ENCODE measurements at places on chromosomes 7 and 10.

- no peak for DNase-seq
Measured at GRCh38 chr7:36673703-36674102, 50.6 kb downstream of the AOAH start.

DNA sequence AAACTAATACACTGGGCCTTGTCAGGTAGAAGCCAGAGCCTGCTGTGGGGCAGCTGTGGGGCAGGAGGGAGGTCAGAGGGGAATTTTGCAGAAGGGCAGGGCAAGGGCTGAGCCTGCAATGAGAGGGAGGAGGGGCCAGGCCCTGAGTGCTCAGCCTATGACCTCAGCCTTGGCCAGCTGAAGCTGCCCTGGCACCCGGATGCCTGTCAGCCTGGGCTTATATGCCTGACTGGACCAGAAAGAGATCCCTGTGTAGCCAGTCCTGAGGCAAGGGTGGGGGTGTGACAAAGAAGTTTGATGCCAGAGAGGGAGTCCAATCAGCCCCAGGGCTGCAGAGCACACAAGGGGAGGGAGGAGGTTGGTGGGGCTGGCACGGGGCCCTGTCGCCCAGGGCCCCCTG, 22.3 kb upstream of the PRRT4 start:
- DNase-seq, result no peak

DNA sequence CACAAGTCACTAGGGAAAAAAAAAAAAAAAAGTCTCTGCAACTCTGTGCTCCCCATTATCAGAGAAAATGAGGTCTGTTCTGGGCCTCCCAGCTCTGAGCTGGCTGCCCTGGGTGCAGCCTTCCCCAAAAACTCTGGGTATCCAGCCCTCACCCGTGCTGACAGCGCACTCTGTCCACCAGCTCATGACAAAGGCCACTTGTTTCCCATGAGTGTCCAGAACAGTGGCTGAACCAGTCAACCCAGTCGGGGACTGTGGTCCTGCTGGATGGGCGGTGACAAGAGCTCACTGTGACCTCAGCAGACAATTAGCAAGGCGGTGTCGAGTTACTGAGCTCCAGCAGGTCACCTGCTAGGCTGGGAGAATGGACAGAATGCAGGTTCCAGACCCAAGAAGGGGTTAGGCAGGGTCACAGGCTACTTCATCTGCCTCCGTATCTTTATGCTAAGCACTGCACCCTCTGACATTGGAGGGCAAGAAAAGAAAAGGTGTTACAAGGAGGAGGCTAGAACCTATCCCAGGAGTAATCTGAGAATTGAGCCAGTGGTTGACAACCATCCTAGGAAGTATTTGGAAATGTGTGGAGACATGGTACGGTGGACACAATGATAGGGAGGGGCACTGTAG, 37.2 kb downstream of the DLG5 start:
- no peak for DNase-seq

GRCh38 chr7:65233409-65234034, 140.1 kb upstream of the ZNF92 start:
- DNase-seq, result peak; percentile 71

DNA sequence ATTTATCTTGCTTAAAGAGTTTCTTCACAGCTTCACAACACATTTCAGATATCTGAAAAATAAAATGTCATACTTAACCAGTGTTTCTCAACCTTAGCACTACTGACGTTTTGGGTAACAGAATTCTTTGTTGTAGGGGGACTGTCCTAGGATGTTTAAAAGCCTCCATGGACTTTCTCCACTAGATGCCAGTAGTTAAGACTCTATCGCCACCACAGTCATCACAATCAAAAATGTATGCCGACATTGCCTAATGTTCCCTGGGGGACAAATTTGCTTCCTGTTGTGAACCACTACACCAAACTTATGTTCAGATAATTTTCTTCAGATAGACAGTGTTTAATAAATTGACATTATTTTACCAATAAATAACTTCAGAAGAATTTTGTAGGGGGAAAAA, 13.4 kb downstream of the NOC3L start:
- DNase-seq, result no peak

- DNase-seq, result peak; percentile 84
Measured at GRCh38 chr10:5629303-5630111, 36.9 kb downstream of the ASB13 start.

DNA sequence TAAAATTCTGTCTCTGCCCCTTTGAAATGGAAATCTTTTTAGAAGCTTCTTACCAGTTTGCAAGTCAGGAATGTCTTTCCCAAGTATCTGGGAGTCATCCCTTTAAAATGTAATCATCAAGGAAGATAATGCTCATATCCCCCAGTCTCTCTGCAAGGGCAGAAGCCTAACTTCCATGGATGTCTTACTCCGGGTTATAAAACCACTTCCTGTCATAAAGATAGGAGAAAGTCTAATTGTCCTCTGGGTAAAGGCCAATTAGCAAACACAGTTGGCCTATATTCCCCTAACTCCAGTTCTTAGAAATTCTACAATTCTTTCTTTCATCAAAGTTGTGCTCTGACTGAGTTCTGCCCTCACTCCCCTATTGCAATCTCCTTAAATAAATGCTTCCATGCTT, 1631.5 kb upstream of the LRRTM3 start:
- DNase-seq, result no peak

GRCh38 chr10:52383088-52383487, 69.0 kb downstream of the DKK1 start:
- no peak for DNase-seq

DNA sequence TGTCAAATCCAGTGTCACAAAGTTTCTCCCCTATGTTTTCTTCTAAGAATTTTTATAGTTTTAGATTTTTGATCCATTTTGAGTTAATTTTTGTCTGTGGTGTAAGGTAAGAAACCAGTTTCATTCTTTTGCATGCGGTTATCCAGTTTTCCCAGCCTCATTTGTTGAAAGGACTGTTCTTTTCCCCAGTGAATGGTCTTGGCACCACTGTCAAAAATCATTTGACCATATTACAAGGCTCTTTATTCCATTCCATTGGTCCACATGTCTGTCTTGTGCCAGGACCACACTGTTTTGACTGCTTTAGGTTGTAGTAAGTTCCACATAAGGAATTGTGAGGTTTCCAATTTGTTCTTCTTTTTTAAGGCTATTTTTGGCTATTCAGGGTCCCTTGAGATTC, 64.0 kb downstream of the INPP5A start:
- DNase-seq, result no peak

GRCh38 chr10:62812672-62813439, 3.3 kb downstream of the EGR2 start:
- DNase-seq, result no peak

DNA sequence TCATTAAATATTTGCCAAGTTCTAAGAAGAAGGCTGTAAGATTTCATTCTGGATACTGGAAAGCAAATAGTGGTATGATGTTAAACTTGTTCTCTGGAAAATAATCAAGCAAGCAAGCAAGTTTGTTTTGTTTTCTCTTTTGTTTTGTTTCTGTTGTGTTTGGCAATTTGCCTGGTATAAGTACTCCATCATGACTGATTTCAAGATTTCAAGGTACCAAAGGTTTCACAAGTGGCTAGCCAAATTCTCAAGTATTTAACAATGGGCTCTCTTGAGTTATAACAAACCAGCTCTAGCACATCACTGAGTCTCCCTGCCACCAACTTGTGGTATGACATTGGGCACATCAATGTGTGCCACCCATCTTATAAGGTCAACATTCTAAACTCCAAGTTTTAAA, 151.7 kb upstream of the IGFBP3 start:
- DNase-seq, result no peak

GRCh38 chr7:3461923-3462322, 160.9 kb downstream of the SDK1 start:
- DNase-seq, result peak; percentile 93

GRCh38 chr10:61000769-61001730, 57.1 kb upstream of the RHOBTB1 start:
- DNase-seq, result no peak

GRCh38 chr10:116748471-116748870, 6.1 kb upstream of the HSPA12A start:
- DNase-seq, result no peak

DNA sequence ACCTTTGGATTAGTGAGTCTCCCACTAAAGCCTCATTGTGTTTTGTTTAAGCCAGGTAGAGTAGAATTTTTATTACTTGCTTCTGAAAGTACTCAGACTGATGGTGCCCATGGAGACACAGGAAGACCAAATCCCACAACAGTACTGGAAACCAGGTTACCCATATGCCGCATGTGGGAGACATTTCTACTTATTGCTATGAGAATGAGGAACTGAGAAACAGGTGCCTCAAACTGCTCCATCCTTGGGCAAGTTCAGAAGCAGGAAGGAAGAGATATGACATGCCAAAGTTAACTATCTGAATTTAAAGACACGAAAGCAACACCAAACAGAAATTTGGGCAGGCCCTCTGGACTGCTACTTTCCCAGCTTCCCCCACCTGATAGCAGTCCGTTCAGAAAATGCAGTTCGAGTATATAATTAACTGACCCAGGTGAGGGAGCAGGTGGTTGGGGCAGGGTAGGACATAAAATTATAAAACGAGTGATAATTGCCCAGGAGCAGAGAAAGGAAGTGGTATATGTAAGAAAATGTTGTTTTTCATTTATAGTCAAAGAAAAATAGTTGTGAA, 382.3 kb upstream of the MTPN start:
- DNase-seq, result no peak

DNA sequence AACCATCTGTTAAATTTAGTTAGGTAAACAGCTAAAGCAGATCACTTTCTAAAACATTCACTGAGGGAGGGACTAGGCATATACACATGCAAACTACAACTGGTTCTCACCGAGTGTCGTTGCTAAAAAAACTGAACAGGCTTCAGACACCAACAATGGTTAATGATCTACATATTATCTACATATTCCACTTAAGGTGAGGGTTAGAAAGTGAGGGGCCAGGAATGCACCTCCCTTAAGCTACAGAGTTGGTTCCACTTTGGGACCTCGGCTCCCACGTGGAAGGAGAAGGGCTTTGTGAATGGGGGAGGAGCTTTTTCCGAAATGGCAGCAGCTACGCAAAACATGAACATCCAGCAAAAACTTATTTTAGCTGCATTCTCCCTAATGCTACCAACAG, 5.8 kb downstream of the CTBP2 start:
- DNase-seq, result no peak

DNA sequence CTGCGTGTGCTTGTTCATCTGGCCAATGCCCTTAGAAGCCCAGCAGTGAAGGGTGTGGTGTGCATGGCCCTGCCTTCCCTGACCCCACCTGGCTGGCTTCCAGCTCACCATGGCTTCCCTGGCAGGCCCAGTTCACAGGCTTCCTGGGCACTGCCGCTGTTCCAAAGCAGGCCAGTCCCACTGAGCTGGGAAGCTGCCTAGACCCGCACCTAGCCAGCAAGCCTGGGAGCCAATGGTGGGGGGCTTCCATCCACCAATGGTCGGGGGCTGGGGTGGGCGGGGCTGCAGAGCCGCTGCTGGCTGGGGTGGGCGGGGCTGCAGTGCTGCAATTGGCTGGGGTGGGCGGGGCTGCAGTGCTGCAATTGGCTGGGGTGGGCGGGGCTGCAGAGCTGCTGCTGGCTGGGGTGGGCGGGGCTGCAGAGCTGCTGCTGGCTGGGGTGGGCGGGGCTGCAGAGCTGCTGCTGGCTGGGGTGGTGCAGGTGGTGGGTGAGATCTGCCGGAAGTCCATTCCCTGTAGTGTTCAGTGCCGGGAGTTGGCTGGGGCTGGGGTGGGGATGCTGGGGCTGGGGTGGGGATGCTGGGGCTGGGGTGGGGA, 12.4 kb downstream of the CALY start:
- DNase-seq, result peak; percentile 71

GRCh38 chr10:103889121-103889720, 28.8 kb downstream of the STN1 start:
- no peak for DNase-seq

- DNase-seq, result no peak
Measured at GRCh38 chr7:19105546-19105945, 11.9 kb downstream of the TWIST1 start.

GRCh38 chr10:51389415-51390321, 309.7 kb downstream of the CSTF2T start:
- peak; percentile 35 for DNase-seq

DNA sequence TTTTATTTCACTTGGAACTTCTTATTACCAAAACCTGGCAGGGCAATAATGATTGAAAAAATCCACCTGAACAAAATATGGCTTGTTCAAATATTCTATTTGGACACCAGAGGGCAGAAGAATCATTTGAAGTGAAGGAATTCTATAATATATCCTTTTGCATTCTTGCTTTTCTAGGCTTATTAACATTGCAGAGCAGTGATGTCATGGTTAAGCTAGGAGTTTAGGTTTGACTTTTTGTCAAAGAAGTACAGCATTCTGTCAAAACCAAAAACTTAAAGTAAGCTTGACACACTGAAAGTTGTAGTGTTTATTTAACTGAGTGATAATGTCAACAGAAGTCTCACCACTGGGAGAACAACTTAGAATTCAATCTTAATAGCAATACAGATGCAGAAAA, 156.0 kb downstream of the SEMA3D start:
- DNase-seq, result peak; percentile 9

DNA sequence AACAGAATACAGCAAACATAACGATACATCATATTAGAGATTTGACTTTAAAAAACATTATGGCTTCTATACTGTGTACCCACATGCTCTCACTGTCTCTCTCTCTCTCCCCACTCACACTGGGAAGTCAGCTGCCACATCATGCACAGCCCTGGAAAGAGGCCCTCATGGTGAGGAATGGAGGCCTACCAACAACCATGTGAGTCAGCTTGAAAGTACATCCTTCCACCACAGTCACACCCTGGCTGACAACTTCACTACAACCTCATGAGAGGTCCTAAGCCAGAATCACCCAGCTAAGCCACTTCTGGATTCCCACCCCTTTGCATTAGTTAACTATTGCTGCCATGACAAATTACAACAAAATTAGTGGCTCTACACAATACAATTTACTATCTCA, 23.3 kb upstream of the GPR22 start:
- DNase-seq, result no peak

- DNase-seq, result no peak
Measured at GRCh38 chr10:28959850-28960501, 282.7 kb downstream of the BAMBI start.

DNA sequence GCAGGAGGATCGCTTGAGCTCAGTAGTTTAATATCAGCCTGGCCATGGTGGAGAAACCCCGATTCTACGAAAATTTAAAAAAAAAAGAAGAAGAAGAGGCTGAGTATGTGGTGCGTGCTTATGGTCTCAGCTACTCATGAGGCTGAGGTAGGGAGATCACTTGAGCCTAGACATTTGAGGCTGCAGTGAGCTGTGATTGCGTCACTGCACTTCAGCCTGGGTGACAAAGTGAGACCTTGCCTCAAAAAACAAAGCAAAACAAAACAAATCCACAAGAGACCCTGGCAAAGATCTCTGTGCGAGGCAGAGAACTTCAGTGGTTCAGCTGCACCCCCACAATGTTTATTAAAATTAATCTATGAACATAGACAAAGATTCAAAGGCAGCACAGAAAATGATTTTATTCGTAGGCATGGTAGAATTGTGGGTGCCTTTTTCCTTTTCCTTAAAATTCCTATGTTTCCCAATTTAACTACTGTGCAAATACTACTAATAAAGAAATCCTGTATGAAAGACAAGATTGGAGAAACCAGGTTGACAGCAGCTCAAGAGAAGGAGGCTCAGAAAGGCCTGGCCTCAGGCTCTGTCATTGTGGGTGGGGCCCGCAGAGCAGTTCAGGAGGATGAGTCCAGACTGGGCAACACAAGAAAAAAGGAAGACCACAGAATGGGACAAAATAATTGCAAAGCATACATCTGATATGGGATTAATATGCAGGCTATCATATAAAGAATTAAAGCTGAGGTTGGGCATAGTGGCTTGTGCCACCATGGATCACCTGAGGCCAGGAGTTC, 24.5 kb upstream of the PURB start:
- DNase-seq, result no peak
